Natural killer cell (primary cell): ENCODE measurements at places on chromosomes 12 and 14. TPM values are rescaled to one million over a fixed set of nuclear protein-coding genes. Genes with fewer than 3 reads are reported as not detected.

DNA sequence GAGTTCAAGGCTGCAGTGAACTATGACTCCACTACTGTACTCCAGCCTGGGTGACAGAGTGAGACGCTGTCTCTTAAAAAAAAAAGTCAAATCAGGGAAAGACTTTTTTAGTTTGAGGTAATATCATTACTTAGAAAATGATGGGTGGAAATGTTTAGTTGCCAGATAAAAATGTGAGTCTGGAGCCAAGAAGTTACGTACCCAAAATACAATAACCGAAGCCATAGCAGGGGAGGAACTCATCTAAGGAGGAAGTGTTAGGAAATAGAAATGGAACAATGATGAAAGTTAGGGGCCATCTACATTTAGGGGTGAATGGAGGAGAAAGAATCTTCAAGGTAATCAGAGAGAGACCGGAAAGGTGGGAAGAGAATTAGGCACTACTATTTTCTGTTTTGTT lies 98.8 kb downstream of the DACT1 start:
- no peaks in the 10 kb centered on the region for H3K27me3 ChIP-seq
- H3K4me1 ChIP-seq: no peaks in the 10 kb centered on the region
- H3K36me3 ChIP-seq: no peaks in the 10 kb centered on the region

DNA sequence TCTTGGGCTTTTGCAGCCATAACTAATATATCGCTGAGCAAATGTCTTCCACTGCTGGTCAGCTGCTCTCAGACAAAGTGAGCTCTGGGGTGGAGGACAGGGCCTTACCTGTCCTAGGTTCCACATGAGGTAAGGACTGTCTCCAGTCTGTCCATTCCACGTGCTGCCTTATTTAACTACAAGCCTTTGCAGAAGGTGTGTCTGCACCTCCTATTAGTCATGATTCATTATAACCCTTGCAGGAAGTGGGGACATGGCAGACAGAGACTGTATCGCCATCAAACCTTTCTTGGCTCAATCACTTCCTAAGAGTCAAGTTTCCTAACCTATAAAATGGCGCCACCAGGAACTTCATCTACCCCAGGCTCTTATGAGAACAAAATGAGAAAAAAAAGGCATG lies 46.9 kb downstream of the SLC25A47 start:
- no peak overlapping the region for H3K4me3 ChIP-seq
- peaks cover 21% of the 10 kb centered on the region for H3K36me3 ChIP-seq
- H3K27me3 ChIP-seq: no peaks in the 10 kb centered on the region
- H3K27ac ChIP-seq: no peak overlapping the region

DNA sequence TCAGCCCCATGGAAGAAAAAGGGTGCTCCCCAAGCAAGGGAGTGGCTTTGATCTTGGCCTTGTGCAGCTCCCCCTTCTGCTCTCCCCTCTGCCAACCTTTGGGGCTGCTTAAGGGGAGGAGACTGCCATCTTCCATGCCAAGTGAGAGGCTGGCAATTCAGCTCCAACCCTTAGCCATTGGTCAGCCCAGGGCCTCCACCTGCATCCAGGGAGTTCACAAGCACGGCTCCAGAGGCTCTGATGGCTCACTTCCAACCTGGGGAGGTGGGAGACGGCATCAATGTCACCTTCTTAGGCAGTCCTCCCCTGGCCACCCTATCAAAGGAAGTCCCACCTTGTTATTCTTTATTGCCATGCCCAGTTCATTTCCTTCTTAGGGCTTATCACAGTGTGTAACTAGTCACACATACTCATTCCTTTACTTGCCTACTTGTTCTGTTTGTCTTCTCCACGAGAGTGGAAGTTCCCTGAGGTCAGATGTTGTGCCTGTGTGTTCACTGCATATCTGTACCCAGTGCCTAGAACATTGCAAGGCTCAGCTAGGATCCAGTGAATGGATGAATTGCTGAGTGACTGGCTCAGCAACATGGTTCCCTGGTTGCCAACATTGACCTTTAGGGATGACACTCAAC lies 5.0 kb downstream of the HDAC7 start:
- H3K27ac ChIP-seq: peak overlapping the region; percentile 87
- no peak overlapping the region for H3K4me3 ChIP-seq
- no peaks in the 10 kb centered on the region for H3K27me3 ChIP-seq
- H3K4me1 ChIP-seq: peaks cover 93% of the 10 kb centered on the region

GRCh38 chr14:24690492-24690891 lies 56.5 kb upstream of the GZMB start:
- H3K36me3 ChIP-seq: no peaks in the 10 kb centered on the region
- peaks cover 57% of the 10 kb centered on the region for H3K4me1 ChIP-seq
- no peak overlapping the region for H3K4me3 ChIP-seq

SLC4A8 gene
- total RNA-seq: 19.2 TPM

DNA sequence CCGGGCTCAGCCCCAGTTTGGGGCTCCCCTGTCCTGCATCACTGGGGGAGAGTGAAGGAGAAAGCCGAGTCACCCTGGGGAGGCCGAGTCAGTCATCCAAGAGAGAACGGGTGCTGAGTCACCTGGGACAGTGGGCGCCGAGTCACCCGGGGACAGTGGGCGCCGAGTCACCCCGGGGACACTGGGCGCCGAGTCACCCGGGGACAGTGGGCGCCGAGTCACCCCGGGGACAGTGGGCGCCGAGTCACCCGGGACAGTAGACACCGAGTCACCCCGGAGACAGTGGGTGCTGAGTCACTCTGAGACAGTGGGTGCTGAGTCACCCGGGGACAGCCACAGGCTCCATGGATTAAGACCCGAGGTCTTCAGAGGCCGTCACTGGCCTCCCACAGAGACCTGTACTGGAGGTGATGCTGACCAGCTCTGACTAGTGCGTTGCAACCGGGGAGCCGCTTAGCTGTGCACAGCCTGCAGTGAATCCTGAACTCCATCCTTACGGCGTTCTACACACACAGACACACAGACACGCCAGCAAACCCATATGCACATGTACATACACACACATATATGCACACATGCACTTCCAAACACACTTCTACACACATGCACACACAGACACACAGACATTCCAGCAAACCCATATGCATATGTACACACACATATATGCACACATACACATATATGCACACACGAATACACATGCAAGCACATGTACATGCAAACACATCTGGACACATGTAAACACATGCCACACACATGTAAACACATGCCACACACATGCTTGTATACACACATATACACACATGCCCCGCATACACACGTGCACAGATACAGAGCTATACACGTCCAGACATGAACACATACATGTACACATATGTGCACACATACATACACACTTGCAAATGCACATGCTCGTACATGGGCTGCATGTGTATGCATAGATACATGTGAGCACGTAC lies 64.9 kb upstream of the GALNT9 start:
- H3K4me1 ChIP-seq: no peaks in the 10 kb centered on the region
- H3K4me3 ChIP-seq: no peak overlapping the region
- DNase-seq: no peak
- no peaks in the 10 kb centered on the region for H3K27me3 ChIP-seq
- H3K27ac ChIP-seq: no peak overlapping the region

KLRD1 gene
- 688 TPM for total RNA-seq

DNA sequence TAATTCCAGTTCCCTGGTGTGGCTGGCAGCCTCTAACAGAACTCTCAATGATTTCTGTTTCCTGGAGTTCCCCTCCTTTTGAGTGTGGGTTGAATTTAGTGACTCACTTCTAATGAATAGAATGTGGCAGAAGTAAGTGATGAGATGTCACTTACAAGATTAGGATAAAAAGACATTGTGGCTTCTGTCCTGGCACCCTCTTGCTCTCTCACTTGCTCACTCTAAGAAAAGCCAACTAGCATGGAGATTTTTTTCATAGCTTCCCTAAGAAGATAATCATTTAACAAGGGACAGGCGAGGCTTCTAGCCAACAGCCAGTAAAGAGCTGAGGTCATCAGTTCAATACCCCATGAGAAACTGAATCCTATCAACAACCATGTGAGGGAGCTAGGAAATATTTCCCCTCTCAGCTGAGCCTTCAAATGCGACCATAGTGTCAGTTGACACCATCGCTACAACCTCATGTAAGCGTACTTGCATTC lies 156.7 kb downstream of the TMTC3 start:
- no peak overlapping the region for H3K4me3 ChIP-seq
- no peaks in the 10 kb centered on the region for H3K4me1 ChIP-seq
- no peak for DNase-seq
- H3K36me3 ChIP-seq: no peaks in the 10 kb centered on the region

SIX6 gene
- not detected for total RNA-seq

GRCh38 chr14:77459072-77459723 lies 1.3 kb downstream of the AHSA1 start:
- H3K4me1 ChIP-seq: peaks cover 17% of the 10 kb centered on the region
- no peaks in the 10 kb centered on the region for H3K27me3 ChIP-seq
- peak overlapping the region; percentile 86 for H3K4me3 ChIP-seq
- peaks cover 32% of the 10 kb centered on the region for H3K36me3 ChIP-seq
- no peak overlapping the region for H3K27ac ChIP-seq

CCDC196 gene
- not detected for total RNA-seq

DNA sequence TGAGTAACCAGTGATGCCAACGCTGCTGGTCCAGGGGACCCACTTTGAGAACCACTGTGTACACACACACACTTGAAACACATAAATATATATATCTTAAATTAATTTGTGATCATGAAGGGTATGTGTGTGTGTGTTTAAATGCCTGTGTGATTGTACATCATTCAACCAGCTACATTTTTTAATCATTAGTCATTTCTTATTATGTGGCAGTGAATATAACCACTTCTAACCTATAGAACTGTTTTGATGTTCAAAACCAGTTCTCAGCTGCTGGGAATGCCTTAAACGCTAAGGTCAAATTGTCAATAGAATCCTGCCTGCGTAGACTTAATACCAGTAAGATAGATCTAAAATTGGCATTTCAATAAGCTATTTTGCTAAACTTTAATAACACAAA lies 330.0 kb downstream of the SYT1 start:
- H3K36me3 ChIP-seq: no peaks in the 10 kb centered on the region
- H3K27ac ChIP-seq: no peak overlapping the region
- no peak for DNase-seq
- H3K27me3 ChIP-seq: no peaks in the 10 kb centered on the region
- H3K4me3 ChIP-seq: no peak overlapping the region

GRCh38 chr12:132444957-132445883 lies 44.7 kb upstream of the FBRSL1 start:
- peak overlapping the region; percentile 99 for H3K27ac ChIP-seq
- no peaks in the 10 kb centered on the region for H3K27me3 ChIP-seq
- H3K4me3 ChIP-seq: peak overlapping the region; percentile 39

CPNE6 gene
- not detected for total RNA-seq

KRT78 gene
- total RNA-seq: not detected

B4GALNT3 gene
- 4.2 TPM for total RNA-seq

- no peaks in the 10 kb centered on the region for H3K36me3 ChIP-seq
- no peak overlapping the region for H3K27ac ChIP-seq
- DNase-seq: no peak
- peaks cover 21% of the 10 kb centered on the region for H3K4me1 ChIP-seq
- H3K27me3 ChIP-seq: no peaks in the 10 kb centered on the region
- H3K4me3 ChIP-seq: no peak overlapping the region
Observed at GRCh38 chr12:131093604-131093955, 139.9 kb downstream of the ADGRD1 start.

PTPRB gene
- 7.8 TPM for total RNA-seq
